CD4-positive, alpha-beta T cell treated with Interleukin-6 for 4 hours (primary cell): ENCODE measurements at places on chromosomes 13 and 19.
A peak's percentile ranks its signal among the peaks of the same experiment; 100 is the strongest.

- DNase-seq = no peak
These were observed 172.7 kb upstream of the RNF113B start for GRCh38 chr13:98349731-98350305.

DNA sequence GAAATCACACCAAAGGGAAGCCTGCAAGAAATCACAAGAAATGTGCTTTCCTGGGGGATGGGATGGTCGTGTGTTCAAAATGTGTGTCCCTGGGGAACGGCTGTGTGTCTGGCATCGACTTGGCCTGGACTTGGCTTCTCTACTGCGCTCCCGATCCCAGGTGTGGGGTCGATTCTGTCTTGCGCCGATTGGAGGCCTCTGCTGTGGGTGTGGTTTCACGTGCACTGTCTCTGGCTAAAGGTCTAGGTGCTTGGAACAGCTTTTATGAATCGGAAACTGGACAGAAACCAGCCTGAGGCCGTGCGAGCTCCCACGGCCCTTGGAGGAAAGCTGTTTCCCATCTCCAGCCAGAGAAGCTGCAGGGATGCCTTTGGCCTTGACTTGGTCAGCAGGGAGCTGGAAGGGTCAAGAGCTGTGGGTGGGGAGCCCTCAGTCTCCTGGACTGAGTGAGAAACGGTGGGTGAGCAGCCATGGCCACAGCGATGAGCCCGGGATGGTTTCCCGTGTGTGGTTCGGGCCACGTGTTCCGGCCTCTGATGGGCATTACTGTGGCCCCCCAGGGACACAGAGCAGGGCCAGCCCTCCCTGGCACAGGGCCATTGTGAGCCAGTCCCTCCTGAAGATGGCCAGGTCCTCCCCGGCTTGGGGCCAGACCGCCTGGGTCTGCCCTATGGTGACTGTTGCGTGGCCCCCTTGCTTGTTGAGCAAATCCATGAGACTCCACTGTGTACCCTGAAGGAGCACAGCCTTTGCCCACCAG lies 29.7 kb downstream of the MCF2L start:
- no peak for DNase-seq

GRCh38 chr19:49926515-49926914 lies 2.5 kb upstream of the ATF5 start:
- no peak for DNase-seq

- DNase-seq = no peak
These were observed 22.5 kb downstream of the SERP2 start for GRCh38 chr13:44395976-44396694.

- DNase-seq = no peak
These were observed 26.3 kb upstream of the KATNAL1 start for GRCh38 chr13:30333616-30334015.

DNA sequence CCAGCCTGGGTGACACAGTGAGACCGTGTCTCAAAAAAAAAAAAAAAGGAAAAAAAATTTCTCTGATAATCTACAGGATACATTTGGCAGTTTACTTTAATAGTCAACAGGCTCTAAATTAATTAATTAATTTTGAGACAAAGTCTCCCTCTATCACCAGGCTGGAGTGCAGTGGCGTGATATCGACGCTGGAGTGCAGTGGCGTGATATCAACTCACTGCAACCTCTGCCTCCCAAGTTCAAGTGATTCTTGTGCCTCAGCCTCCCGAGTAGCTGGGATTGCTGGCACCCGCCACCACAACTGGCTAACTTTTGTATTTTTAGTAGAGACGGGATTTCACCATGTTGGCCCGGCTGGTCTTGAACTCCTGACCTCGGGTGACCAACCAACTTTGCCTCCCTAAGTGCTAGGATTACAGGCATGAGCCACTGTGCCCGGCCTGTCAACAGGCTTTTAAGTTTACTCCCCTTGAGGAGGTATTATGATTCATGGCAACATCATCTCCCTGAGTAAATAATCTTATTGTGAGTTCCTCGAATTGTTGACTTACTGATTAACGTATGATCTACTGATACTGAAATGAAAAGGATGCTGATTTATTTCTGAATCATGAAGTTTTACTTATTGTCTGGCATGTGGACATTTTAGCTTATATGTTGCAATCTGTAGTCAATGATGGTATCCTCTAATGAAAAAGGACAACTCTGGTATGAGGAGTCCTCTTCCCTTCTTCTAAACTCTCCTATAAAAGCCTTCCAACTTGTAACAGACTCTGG lies 21.3 kb upstream of the MTRF1 start:
- no peak for DNase-seq

GRCh38 chr19:45785097-45785496 lies 2.8 kb upstream of the DMPK start:
- DNase-seq = no peak

DNA sequence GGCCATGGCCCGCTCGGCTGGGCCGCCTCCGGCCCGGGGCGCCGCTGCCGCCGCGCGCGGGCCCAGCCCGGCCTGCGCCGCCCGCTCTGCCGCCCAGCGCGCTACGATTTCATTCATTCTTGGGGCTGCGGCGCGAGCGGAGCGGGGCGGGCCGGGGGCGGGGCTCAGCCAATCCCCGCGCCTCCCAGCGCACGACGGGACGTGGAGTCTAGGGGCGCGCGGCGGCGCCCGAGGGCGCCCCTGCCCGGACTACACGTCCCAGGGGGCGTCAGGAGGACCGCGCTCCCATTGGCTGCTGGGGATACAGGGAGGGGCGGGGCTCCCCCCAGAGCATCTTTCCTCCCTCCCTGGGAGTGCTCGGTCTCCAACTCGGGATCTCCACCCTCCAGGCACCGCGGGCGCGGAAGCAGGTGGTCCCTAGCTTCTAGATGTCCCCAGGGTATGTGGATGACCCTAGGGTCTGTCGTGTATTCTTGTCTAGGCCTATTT lies 5.6 kb upstream of the DPF1 start:
- peak; percentile 71 for DNase-seq

DNA sequence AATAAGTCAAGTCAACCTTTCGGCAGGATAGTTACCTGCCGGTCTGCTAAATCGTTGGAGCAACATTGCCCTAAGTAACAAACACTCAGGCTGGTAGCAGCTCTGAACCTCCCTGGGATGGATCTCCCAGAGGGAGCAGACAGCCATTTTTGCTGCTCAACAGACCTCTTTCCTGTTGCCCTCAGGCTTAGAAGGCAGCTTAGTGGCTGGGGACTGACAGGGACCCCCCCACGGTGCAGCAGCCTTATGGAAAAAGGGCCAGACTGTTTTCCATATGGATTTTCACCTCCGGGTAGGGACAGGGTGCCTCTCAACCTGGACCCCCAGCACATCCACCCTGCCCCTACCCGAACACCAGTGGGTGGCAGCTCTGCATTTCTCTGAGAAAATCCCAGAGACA lies 49.7 kb downstream of the UBL3 start:
- no peak for DNase-seq
